Astrocyte of the hippocampus (primary cell): ENCODE measurements at places on chromosomes 6 and 20.

DNA sequence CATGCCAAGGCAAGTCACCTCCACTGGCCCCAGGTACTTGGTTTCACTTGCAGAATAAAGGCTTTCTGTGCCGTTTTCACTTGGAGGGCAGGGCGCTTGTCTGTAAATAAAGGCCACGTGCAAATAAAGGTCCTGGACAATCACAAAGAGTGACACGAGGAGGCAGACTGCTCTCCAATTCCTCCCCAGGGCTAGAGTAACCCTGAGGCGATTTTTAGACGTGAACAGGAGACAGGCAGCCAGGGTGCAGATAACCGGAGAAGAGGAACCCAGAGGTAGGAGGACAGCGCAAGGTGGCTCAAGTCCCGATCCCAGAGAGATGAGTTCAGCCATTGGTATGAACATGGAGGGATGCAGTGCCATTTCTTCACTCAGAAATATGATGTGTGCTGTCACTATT is 327.4 kb downstream of the KIF16B start:
- no peak for DNase-seq

DNA sequence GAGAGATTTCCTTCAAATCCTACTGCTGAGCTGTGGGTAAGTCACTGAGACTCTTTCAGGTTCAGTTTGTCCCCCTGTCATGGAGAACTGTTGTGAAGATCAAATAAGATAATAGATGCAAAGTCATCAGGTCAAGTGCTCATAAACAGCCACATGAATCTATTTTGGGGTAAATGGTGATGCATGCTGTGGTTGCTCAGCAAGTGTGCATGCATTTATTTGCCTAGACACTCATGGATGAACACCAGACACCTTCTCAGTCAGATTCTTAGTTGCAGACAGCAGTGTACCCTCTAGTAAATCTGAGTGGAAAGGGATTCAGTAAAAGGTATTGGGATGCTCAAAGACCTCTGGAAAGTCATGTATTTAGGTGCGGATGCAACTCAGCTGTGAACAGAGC is 168.0 kb upstream of the FOXA2 start:
- DNase-seq: no peak

- peak; percentile 20 for DNase-seq
These were observed 71.2 kb upstream of the NAA20 start for GRCh38 chr20:19945732-19946670.

DNA sequence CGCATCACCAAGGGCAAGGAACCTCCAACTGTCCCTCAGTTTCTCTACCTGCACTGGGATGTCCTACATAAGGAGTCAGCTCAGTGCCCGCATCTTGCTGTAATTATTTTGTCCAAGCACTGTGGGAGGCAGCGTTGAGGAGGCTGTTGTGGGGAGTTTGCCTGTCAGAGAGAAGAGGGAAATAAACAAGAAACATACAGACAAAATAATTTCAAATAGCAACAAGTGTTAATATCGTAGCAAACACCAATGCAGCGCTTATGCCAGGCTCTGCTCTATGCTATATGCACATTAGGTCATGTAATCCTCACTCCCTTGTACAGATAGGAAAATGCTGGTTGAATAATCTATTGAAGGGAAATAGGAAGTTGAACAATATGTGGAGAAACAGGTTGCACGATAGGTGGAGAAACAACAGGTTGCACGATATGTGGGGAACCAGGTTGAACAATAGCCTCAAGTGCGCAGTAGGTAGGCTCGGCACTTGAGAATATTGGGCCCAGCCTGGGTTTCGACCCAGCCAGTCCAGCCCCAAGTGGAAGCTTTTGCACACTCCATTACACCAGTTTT is 91.2 kb upstream of the SIRPA start:
- no peak for DNase-seq

GRCh38 chr6:27281105-27281539 is 31.0 kb downstream of the POM121L2 start:
- no peak for DNase-seq

GRCh38 chr6:82988930-82989351 is 76.7 kb downstream of the UBE3D start:
- DNase-seq: peak; percentile 2

GRCh38 chr6:144340541-144341371 is 55.6 kb downstream of the UTRN start:
- no peak for DNase-seq

- no peak for DNase-seq
These were observed 594.0 kb upstream of the JAG1 start for GRCh38 chr20:11267762-11268335.

GRCh38 chr6:110971468-110971867 is 10.4 kb upstream of the RPF2 start:
- peak; percentile 7 for DNase-seq

DNA sequence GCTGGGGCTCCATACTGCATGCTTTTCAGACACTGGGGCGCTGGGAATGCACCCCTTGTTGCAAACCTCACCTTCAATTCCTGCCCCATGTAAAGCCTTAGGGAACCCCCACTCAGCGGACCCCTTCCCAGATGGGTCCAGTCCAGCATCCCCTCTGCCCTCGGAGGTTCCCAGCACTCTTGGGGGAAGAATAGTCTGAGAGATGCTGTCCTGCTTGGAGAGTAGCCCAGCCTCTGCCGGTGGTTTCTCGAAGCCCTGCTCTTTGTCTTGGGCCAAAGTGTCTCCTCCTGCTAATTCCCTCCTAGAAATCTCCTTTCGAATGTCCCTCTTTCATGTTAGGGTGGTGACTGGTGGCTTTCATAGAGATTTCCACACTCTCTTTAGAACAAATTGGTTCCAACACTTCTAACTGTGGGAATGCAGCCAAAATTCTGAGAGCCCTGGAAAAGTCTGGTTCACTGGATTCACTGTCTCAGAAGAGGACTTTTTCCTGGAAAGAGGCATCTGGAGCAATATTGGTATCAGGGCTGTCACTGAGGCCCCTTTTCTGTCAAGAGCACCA is 24.9 kb upstream of the SULF2 start:
- peak; percentile 43 for DNase-seq

- no peak for DNase-seq
These were observed 15.9 kb downstream of the RFPL4B start for GRCh38 chr6:112362812-112363570.
